ENCODE measurements at places on chromosomes 3 and 15.
A peak's percentile ranks its signal among the peaks of the same experiment; 100 is the strongest.

GRCh38 chr3:156681002-156681401, 6.6 kb downstream of the TIPARP start:
- no peak for DNase-seq

DNA sequence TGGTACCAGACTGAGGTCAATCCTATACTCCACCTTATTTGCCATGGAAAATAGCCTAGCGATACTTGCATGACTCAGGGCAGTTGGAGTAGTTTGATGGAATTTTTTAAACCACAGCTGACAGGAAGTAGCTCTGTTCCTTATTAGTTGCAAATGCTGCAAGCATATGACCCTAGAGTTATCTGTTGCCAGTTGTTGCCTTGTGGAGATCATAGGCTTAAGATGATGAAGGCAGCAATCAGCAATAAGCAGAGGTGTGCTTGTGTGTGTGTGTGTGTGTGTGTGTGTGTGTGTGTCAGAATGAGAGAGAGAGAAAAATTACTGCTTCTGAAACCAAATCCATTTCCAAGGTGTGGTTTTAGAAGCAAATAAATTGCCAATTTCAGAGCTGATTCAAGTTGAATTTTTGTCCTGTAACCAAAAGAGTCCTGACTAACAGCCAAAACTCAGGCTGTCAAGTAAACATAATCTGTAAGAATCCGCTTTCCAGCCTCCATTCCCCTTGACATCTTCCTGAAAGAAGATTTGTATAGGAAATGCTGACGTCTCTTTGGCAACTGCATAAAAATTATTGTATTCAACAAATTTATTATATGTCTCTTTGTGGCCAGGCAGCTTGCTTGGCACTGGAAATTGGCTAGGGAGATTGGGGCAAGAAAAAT, 141.2 kb downstream of the SERPINI1 start:
- DNase-seq, result no peak

- no peak for DNase-seq
These were observed 597.2 kb upstream of the NECTIN3 start for GRCh38 chr3:110474397-110474796.

DNA sequence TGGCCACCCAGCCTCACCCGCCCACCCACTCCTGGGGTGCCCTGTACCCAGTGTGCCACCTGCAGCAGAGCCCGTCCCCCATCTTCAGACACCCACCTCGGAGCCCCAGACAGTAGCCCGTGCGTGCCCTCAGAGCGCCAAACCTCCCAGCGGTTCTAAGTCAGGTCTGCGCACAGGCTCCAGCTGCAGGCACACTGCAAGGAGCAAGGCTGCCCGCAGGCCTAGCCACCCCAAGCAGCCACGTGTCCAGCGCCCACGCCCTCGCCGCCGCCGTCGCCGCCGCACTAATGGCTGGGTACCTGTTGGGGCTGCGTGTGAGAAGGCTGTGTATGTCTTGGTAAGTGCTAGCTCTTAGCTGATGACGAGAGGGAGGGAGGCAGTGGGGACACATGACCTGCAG, 8.8 kb upstream of the CHST14 start:
- DNase-seq, result no peak

DNA sequence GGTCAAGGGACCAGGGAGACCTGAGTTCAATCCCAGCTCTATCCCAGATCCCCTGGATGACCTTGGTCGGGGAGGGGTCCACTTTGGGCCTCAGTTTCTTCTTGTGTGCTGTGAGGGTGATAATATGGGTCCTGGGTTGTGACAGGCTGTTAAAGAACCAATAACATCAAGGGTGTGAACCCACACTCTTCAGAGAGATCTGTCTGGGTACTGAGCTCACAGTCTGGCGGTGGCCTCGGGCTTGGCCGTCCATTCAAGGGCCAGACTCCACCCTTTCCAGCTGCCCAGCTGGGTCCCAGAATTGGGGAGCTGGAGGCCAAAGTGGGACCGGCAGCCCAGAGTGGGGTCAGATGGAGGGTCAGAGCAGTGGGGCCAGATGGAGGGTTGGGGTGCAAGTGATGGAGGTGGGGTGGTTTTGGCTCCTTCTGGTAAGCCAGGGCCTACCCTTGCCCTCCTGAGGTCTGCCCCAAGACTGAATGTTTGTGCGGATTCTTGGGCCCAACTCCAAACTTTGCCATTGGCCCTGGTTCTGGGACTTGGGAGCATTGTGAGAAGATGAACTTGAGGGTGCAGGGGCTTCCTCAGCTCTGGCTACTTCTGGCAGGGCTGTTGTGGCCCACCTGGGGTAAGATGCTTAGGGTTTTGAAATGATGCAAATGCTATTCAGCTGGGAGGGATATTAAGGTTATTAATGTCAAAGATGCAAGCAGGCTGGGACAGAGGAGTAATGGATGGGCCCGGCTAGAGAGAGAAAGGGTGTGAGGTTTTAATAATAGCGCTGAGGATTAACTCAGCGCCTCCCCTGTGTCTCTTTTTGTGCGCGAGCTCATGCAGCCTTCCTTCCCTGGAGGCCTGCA, 1.5 kb downstream of the CORO2B start:
- no peak for DNase-seq

DNA sequence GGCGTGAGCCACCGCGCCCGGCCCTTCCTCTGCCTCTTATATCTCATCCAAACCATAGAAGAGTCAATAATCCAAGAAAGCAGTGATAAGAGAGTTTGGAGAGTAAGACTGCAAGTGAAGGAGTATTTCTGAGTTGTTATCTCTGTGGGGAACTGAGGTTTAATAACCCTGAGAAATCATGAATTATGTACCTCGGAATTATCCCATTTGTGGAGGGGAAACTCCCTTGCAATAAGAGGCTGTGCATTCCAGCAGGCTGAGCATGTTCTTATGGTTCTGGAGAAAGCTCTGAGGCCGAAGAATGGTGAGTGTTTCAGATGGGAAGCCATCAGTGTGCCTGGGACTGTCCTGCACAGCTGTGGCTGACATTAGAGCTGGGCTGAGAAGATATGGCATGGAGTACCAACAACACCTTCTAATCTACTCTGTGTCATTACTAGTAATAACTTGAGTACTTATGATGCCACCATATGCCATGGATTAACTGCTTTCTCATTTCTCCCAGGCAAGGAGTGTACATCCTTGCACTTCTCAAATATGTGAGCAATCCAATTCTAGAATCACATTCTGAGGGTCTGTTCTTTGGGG, 31.4 kb upstream of the NOX5 start:
- DNase-seq, result no peak

GRCh38 chr3:24505691-24506550, 11.3 kb upstream of the THRB start:
- DNase-seq, result no peak

- peak; percentile 65 for DNase-seq
These were observed 40.4 kb downstream of the WHAMM start for GRCh38 chr15:82849556-82850512.

- DNase-seq, result no peak
These were observed 985.2 kb upstream of the SEMA6D start for GRCh38 chr15:46732060-46732459.

DNA sequence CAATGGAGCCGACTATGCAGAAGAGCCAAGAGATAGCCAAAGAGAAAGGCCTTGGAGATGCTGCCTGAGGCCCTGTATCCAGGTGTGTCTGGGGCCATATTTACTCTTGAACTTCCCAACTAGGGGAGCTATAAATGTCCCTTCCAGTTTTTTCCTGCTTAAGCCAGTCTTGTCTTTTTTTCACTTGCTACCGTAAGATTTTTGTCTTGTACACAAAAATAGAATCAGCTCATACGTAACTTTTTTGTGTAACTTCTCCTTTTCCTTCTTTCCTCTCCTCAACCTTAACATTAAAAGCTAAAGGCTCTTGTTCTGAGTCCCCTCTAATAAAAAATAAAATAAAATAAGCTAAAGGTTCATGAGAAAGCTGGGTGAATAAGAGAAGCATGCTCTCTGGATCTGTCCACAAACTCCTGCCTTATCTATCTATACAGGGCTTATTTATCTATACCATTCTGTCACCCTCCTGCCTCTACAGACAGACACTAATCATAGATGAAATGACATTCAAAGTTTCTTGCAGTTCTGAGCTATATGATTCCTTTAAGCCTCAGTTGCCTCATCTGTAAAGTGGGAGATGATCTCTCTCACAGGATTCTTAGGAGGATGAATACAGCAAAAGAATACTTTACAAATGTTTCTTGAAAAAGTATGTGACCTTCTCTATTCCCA, 4.6 kb downstream of the SUMF1 start:
- DNase-seq, result no peak

GRCh38 chr3:111882194-111882593, 23.1 kb downstream of the PHLDB2 start:
- no peak for DNase-seq

DNA sequence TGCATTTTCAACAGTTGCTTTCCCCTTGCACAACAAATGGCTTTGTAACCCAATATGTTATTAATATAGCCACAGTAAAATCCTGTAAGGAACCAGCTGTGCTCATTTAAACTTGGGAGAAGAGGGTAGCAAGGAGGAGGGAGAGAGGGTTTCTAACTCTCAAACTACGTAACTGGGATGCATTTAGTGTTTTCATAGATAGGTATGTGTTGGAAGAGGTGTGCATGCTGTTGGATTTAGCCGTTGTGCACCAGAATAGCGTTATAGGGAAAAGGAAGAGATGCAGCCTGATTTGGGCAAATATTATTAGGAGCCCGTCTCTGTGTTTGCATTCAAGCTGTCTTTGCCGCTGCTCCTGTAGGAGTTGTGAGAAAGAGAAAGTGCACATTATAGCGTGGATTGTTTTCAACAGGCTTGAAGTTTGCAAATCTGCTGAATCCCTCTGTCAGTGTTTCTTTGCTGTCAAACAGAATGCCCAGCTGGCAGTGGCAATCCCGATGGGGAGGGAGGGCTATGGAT, 39.4 kb downstream of the ARPP21 start:
- DNase-seq, result no peak

DNA sequence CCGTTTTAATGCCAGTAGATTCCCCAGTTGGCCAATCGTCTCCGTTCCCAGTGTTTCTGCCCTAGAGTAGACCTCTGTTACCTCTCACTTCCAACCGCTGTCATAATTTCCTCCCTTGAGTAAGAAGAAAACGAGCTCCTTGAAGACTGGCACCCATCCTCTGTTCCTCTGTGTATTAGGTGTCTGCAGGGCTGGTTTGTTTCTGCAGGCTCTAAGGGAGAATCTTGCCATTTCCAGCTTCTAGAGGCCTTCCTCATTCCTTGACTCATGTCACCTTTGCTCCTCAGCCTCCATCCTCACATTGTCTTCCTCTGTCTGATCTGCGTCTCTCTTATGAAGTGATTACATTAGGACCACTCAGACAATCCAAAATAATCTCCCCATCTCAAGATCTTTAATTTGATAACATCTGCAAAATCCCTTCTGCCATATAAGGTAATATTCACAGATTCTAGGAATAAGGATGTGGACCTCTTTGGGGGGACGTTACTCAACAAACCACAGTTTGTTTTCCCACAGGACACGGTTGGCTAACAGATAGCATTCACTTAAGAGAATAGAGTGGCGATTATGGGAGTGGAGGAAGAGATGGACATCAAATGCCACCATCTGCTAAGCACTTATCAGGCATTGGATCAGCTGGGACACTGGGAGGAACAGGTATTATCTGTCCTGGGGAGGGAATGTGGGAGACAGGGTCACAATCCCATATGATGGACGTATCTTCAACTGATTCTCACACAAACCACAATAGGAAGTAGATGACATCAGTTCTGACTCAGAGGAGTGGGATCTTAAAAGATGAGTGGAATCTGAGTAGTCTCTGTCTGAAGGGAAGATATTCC, 17.1 kb downstream of the ARHGAP31 start:
- DNase-seq, result no peak

DNA sequence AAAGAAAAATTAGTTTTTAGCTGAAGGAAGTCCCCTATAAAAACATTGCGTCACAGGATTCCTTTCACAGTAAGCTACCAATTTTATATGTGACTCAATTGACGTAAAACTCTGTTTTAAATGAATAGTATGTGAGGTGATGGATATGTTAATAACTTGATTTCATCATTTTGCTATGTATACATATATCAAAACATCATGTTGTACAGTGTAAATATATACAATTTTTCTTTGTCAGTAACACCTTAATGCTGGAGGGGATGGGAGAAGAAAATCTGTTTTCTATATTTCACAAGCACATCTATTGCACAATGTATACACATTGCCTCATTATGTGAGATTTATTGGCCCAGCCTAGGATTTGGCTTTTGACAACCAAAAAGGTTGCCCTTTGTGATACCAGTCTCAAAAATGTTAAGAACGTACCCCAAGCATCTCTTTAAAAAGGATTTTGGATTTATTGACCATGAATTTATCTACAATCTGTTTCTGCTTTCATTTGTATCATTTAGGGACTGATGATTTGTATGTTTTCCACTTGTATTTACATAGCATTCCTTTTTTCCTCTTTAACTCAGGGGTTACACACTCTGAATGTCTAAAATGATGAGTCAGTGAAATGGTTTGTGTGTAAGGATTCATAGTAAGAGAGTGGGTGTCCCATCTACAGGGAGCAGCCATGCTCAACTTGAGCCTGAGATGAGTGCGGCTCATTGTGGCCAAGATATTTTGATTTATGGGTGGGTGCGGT, 62.6 kb downstream of the CRTC3 start:
- DNase-seq, result no peak

DNA sequence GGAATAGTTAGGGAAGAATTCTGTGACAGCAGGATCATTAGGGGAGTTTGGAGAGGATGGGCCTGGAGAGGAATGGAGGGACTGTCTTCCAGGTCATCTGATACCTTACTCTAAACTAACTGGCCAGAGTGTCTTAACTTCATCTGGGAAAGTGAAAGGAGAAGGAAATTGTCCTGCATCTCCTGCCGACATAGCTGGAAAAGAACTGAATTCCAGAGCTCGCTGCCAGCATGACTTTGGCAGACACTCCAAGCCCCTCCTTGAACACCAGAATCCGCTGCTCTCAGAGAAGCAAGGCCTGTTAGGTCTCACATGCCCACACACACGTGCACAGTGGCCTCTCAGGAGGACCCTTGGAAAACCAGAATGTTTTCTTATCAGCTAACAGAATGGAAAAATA, 10.5 kb downstream of the ABI3BP start:
- no peak for DNase-seq

- DNase-seq, result no peak
These were observed 2.4 kb upstream of the RPUSD3 start for GRCh38 chr3:9846231-9846630.

DNA sequence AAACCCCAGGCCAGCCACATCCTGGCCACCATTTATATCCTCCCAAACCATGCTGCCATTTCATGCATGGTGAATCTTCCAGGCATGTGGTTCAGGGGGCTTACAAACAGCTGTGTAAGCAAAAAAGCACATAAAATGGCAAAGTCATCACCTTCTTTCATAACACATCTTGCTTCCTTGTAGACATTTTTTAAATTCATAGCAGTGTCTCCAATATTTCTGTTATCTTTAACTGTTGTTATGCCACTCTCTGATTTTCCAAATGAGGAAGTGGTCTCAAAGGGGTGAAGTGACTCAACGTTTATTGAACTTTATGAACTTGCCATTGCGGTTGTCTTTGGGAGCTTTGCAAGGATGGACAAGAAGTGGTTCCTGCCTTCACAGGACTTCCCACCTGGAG, 264.4 kb downstream of the MEX3B start:
- DNase-seq, result no peak

GRCh38 chr3:166199491-166199890, 362.3 kb upstream of the BCHE start:
- DNase-seq, result no peak

- DNase-seq, result no peak
These were observed 251.0 kb upstream of the TLE3 start for GRCh38 chr15:70348581-70349344.

GRCh38 chr3:112293368-112294321, at the start of gene SLC9C1:
Gene SLC9C1, minus strand, starts transcription at chr3:112294216. Its CDS starts 7,425 bp downstream, at chr3:112286791.
- DNase-seq, result peak; percentile 56

- DNase-seq, result no peak
These were observed 11.0 kb downstream of the CRTC3 start for GRCh38 chr15:90540768-90541167.

- peak; percentile 32 for DNase-seq
These were observed 641 bp downstream of the ACVR2B start for GRCh38 chr3:38454178-38454883.

- no peak for DNase-seq
These were observed 313.5 kb upstream of the TBL1XR1 start for GRCh38 chr3:177510693-177511216.
